ENCODE measurements at places on chromosomes 1 and 21.

DNA sequence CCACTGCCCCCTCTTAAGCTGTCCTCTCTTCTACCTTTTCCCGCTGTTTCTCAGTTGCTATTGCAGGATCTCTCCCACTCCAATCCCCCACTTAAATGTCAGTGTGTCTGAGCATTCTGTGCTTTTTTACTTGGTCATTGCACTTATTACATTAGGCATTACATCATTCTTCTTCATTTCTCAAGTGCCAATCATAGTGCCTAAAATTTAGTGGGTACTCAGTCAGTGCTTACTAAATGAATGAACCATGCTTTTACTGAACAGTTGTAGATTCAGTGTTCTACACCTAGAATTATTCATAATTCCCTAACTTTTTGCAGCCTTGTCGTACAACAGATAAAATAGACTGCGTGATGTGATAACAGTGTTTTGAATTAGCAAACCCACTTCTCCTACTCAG lies 19.4 kb downstream of the ARMH1 start:
- no peak for DNase-seq

- DNase-seq: no peak
These were observed 176.6 kb downstream of the NRIP1 start for GRCh38 chr21:14888202-14888601.

GRCh38 chr1:69540052-69540451 lies 27.7 kb upstream of the LRRC7 start:
- DNase-seq: no peak

DNA sequence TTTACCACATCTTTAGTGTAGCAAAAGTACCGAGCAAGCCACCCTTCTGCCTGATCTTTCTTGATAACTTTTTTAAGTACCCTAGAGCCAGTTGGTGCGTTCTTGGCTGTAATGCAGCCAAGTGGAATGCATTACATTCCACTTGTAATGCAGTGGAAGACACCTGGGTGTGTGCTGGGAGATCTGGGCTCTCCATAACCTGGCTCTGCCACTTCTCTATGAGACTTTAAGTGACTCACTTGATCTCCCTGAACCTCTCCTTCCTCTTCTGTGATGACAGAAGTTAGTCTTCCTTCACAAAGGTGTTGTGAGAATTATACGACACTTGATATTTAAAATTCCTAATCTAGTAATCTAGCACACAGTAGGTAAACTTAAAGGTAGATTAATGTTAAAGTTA lies 35.3 kb upstream of the NFIA start:
- no peak for DNase-seq

GRCh38 chr1:54816951-54817350 lies 15.8 kb upstream of the TTC22 start:
- DNase-seq: no peak

DNA sequence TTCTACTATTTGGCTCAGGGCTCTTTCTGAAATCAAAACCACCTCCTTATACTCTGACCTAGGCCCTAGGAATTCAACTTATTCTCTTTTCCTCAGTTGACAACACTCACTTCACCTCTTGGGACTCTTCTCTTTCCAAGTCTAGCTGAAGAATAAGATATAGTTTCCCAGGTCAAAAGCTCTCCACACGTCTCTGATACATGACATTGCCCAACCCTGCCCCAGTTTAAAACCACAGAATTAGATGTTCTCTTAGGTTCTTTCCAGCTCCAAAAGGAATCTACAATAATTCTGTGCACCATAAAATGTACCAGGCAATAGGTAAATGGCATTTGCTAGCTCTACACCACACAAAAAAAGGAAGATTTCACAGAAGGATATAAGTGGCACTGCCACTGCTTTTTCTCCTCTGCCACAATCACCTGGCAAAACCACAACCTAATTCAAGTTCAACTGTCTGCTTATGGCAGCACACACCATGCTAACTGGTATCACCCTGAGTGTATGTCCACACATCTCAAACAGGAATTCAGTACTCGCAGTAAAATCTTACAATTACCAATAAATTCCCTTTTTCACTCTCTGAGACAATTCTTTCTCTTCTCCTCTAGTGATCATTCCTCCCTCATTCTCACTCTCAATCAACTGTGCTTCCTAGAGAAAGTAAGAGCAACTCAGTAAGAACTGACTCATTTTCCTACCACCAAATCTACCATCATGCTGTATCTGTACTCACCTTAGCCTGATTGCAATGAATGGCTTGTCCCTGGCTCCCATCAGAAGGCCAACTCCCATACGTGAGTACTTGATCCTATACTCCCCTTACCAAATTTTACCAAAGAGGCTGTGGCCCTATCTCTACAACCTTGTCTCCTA lies 27.3 kb downstream of the ZBTB8OS start:
- no peak for DNase-seq

DNA sequence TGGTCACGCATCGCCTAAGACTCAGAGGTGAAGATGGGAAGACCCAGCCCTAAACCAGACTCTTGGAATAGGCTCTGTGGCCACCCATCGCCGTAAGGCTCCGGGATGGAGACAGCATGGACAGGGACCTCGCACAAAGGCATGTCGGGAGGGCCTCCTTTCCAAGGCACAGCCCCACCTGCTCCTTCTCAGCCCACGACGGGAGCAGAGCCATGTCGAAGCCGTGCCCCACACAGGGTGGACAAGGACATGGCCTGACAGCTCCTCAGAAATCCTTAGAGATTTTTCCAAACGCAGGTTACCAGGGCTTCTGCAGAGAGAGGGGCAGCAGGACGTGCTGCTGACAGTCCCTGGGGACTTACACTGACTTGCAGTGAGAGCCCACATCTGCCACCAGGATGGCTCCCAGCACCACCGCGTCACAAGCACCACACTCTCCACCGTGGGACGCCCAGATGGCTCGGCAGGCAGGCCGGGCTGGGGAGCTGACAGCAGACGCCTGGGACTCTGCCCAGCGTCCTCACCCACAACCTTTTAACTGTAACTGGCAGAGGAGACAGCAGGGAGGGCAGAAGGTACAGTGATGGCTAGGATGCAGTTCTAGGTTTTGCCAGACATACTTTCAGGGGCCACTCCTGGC lies 12.0 kb downstream of the SSU72 start:
- DNase-seq: no peak

GRCh38 chr1:171195767-171196166 lies 10.7 kb downstream of the FMO2 start:
- DNase-seq: no peak

DNA sequence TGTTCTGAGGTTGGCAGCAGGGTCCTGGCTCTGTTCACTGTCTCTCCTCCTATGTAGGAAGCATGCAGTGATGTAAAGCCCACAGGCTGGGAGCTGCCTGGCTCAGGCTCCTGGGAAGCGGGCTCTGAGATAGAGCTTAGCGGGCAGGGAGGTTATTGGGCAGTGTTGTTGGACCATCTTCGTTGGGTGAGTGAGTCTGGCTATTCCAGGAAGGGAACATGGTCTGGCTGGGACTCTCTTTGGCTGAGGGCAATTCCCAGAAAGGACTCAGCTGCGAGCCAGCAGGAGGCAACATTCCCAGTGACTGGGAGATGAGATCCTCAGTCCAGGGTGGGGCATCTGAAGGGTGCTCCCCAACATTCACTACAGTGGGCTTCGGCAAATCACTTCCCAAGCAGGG lies 96.2 kb downstream of the CCDC185 start:
- DNase-seq: no peak

DNA sequence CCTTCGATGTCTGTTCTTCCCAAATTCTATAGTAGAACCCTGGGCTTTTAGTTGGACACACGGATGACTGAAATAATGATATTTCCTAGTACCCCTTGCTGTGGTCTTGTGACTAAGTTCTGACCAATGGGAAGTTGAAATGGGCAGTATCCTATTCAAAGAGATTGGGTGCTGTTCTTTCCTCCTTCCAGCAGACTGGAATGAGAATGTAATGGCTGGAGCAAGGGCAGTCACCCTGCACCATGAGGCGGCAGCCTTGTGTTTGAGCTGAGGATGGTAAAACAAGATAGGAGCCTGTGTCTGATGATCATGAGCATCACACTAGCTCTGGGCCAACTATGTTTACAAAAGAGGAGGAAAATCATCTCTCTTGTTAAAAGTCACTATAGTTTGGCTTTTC lies 5.1 kb upstream of the SRM start:
- no peak for DNase-seq

GRCh38 chr21:37195059-37195458 lies 72.1 kb downstream of the VPS26C start:
- DNase-seq: no peak

GRCh38 chr1:246477634-246478033 lies 29.4 kb downstream of the SMYD3 start:
- DNase-seq: no peak

- DNase-seq: no peak
These were observed 415.3 kb upstream of the C1orf87 start for GRCh38 chr1:60488847-60489246.

GRCh38 chr21:31946231-31946630 lies 73.4 kb downstream of the HUNK start:
- DNase-seq: no peak

- no peak for DNase-seq
These were observed 48.0 kb downstream of the DNAI4 start for GRCh38 chr1:66876664-66877063.

DNA sequence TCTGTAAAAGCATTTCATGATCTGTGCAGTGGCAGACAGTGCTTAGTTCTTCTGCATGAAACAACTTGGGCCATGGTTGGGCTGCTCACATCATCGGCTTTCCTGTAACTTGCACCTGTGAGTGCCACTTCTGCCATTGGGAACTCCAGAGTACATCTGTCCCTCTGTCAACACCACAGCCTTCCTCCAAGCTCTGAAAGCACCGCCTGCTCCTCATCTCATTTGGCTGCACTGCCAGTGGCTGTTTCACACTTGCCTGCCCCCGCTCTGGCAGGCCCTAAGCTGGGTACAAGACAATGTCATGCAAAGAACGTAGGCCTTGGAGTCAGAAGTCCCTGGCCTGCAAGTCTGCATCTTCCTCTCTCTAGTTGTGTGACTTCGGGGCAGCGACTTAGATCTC lies 46.4 kb downstream of the DDX20 start:
- DNase-seq: peak; percentile 18

DNA sequence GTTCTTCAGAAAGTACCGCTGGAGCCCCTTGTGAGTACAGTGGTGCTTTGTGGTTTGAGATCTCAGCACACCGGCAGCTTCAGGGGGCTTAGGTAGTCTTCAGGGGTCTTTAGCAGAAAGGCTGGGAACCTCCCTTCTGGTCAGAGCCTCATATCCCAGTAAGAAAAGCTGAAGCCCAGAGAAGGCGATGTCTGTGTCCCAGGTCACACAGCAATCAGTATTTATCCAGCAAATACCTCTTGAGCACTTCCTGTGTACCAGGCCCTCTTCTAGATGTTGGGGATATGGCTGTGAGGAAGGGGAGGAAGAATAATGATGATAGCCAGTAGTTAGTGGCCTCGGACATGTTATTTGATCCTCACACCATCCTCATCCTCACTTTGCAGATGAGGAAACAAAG lies 14.3 kb downstream of the SERINC2 start:
- DNase-seq: no peak

GRCh38 chr21:18499761-18500376 lies 96.3 kb upstream of the TMPRSS15 start:
- peak; percentile 22 for DNase-seq

GRCh38 chr1:1128454-1129139 lies 12.7 kb upstream of the C1orf159 start:
- DNase-seq: no peak

GRCh38 chr1:47175227-47175934 lies 14.5 kb downstream of the PDZK1IP1 start:
- peak; percentile 32 for DNase-seq

DNA sequence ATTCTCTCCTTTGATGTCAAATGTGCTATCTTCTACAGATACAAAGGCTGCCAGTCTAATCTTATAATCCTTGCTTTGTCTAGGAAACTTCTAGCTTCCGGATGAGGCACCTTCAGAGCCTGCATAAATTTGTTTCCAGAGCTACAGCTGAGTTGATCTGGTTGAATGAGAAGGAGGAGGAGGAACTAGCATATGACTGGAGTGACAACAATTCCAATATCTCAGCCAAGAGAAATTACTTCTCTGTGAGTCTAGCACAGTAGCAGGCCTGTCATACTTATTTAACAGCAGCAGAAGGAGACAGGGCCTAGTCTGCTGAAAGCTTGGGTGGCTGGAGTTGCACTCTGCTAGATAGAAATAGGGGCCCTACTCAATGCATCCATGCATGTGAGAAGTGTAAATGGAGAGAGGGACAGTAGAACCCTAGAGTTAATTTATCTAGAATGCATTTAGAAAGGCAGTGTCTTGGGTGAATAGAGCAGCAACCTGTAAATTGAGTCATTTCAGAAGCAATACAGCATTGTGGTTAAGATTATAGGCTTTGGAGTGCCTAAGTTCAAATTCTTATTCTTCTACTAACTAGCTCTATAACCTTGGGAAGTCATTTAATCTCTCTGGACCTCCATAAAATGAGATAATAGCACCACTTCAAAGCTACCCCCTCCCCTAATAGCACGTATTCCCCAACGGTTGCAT lies 89.0 kb downstream of the MACF1 start:
- no peak for DNase-seq

DNA sequence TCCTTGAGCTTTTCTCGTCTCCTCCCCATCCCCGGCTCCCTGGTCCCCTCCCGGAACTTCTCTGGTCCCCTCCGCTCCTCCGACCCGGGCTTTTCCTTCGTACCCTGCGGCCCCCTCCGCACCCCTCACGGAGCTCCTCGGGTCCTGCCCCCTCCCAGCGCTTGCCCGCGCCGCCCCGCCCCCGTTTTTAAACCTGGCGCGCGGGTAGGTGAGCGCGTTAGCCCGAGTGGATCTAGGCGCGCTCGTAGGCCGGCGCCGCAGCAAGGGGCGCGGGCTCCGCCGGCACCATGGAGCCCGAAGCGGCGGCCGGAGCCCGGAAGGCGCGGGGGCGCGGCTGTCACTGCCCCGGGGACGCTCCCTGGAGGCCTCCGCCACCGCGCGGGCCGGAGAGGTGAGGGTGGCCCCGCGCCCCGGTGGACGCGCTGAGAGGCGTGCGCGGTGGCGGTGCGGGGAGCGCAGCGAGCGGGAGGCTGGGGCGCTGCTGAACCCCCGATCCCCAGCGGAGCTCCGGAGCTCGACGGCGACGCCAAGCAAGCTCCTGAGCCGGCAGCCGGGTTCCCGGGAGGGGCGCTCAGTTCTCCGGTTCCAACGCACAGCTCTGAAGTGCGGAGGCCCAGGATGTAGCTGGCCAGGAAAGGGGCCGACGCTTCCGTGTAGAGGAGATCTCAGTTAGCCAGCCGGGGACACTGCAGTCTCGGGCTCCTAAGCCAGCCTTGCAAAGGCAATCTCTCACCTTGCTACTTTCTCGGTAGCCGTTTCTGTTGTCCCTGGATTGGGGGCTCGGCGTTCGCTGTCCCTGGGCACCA lies at the start of gene RIPPLY3:
TSS of gene RIPPLY3 (plus strand) at position 217 of the 806 bp plus-strand sequence. CDS start at position 288, 71 bp downstream.
- DNase-seq: peak; percentile 19

DNA sequence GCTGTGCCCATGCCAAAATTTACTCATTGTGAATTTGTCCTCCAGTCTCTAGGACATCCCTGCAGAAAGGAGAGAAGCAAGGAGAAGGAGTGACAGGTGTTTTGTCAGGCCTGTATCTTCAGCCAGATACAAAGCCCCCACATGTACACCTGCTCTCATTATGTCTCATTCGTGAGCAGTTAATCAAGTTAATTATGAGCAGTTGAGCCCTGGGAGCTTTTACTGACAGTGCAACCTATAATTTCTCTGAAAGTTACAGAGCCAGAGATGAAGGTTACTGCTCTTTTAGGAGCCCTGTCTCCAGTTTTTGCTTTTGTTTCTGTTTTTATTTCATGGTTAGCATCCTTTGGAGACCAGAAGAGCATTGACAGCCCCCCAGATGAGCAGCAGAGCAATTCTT lies 5.0 kb upstream of the ILDR2 start:
- DNase-seq: no peak

- DNase-seq: peak; percentile 60
These were observed 302.7 kb downstream of the DISC1 start for GRCh38 chr1:231929311-231929710.
